ENCODE measurements at places on chromosomes 5 and 9.
A peak's percentile ranks its signal among the peaks of the same experiment; 100 is the strongest.

GRCh38 chr9:114155995-114156656 lies 789 bp downstream of the COL27A1 start:
- no peak for DNase-seq

GRCh38 chr9:117411547-117411946 lies 3.3 kb downstream of the ASTN2 start:
- peak; percentile 1 for DNase-seq

DNA sequence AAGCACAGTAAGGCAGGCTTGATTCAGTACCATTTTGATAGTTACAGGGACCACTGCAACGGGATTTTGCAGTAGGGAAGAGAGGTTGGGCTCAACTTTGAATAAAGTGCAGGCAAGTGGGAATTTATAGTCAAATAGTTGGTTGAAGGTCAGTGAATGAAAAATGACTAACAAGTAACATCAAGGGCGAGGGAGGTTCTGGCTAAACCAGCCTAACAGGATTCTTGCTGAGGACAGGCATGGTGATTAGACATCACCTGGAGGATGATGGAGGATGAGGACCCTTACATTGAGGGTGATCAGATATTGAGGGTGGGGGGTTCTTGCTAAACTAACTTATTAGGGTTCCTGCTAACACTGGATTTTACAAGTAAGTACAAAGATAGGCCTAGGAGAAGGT lies 66.1 kb upstream of the SMC5 start:
- no peak for DNase-seq

- no peak for DNase-seq
Observed at GRCh38 chr9:32955655-32956478, 45.6 kb downstream of the APTX start.

DNA sequence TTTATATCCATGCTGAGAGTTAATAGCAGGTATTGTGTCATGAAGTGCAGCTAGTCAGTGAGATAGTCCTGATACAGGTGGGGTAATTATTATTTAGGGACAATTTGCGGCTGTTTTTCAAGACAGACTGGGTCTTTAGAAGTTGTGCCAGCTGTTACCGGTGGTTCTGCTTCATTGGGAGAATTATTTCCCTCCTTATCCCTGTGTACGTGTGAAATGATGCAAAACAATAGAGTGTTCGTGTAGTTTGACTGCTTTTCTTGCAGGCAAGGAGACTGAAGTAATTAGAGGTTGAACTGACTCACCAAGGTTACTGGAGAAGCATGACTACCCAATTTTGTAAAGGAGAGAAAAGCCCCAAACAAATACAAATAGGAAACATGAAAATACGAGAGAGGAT lies 101.7 kb downstream of the ARRDC3 start:
- peak; percentile 96 for DNase-seq

GRCh38 chr9:125589287-125589686 lies 117.7 kb downstream of the MAPKAP1 start:
- DNase-seq = no peak

DNA sequence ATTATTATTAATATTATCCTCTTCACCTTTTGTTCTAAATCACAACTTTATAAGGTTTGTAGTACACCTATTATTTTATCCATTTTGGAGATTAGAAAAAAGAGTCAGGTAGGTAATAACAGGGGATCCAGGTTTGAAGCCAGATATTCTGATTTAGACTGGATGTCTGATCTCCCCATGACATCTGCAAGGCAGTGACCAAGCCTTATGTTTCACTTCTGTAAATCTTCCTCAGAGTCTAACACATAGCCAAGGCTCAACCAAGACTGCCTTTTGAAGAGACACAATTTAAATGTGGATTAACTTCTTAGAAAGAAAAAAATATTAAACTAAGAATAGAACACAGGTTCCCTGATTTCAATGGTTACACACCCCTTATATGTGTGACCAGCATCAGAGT lies 44.2 kb downstream of the CETN3 start:
- DNase-seq = no peak

DNA sequence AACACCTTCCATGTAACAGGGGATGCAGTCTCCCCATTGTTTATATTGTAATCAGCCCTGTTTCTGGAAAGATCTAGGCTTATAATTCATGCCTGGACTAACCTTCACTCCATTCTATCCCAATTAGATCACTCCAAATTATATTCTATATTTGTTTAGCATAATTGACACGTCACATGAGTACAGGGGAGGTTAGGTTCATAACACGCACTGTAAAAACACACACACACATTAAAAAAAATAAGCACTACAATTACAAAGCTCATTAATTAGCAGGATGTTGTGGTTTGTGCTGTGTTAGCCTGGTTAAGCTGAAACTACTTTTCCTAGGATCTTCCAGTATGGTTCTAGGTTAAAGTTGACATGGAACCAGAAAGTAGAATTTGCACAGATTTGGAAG lies 126.0 kb downstream of the MLLT3 start:
- DNase-seq = no peak

Data from AG10803 (cell line).